CD8-positive, alpha-beta memory T cell (primary cell): ENCODE measurements at places on chromosomes 12 and 14. TPM values are rescaled to one million over a fixed set of nuclear protein-coding genes. Genes with fewer than 3 reads are reported as not detected.

- no peak for DNase-seq
Observed at GRCh38 chr14:62087191-62087590, 325.0 kb downstream of the SNAPC1 start.

DNA sequence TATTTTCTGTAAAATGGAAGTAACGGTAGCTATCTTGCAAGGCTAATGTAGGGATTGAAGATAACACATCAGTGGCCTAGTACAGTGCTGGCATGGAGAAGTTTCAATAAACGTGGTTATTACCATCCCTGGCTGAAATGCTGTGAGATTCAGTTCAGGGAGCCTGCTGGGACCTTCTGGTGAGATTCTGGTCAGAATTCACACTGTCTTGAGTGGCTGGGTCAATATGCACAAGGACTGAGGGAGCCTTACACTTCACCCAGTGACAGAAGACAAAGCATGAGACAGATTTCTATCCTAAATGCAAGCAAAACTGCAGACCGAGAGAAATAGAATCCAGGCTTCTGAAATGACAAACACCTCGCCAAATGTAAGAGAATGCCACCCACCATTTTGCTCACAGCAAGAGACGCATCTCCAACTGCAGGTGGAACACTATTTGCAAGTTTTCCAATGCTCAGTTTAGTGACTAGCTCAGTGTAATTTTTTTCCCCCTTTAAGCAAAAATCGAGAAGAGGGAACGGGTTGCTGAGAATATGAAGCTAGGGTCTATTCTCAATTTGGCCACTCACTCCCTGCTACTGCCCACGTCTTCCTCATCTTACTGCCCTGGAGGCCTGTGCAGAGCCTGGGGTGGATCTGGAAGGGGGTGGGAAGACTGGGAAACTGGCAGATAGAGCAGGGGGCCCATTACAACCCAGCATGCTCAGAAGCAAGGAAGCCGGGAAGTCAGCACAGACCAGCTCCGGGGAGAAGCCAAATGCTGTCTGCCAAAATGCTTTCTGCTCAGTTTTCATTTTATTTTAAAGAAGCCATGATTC, 201.3 kb downstream of the TTC7B start:
- no peak for DNase-seq

LTBP2 gene
- 0.24 TPM for total RNA-seq

GRCh38 chr12:121218588-121219352, 8.8 kb downstream of the P2RX4 start:
- no peak for DNase-seq

FOXN3 gene
- total RNA-seq = 73.9 TPM

DNA sequence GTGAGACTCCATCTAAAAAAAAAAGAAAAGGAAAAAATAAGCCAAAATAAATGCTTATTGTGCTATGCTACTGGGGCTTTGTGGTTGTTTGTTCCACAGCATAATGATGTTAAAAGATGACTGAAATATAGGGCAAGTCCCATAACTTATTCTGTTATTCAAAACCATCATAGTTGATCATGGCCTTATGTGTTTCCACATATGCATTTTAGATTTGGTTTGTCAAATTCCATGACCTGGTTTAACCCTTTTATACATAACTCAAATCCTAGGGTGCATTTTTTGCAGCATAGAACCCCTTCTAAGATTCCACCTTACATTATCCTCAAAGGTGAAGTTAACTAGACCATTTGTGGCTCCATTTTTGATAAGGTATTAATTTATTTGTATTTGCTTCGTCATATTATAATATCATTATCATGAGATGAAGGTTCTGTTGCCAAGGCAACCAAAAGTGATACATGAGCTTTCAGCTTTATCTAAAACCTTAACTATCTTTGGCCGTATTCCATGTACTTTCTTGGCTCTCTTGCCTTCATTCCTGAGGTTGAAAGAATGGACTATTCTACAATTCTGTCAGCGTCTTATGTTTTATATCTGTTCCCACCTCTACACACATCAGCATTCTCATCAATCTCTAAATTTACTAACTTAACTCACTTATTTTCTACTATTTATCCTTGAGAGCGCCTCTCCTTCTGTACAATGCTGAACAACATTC, 138.7 kb upstream of the DYRK2 start:
- DNase-seq = no peak

GRCh38 chr12:80234667-80235066, 135.3 kb downstream of the OTOGL start:
- no peak for DNase-seq
